AG20443 (cell line): ENCODE measurements at places on chromosomes 5 and 9.

DNA sequence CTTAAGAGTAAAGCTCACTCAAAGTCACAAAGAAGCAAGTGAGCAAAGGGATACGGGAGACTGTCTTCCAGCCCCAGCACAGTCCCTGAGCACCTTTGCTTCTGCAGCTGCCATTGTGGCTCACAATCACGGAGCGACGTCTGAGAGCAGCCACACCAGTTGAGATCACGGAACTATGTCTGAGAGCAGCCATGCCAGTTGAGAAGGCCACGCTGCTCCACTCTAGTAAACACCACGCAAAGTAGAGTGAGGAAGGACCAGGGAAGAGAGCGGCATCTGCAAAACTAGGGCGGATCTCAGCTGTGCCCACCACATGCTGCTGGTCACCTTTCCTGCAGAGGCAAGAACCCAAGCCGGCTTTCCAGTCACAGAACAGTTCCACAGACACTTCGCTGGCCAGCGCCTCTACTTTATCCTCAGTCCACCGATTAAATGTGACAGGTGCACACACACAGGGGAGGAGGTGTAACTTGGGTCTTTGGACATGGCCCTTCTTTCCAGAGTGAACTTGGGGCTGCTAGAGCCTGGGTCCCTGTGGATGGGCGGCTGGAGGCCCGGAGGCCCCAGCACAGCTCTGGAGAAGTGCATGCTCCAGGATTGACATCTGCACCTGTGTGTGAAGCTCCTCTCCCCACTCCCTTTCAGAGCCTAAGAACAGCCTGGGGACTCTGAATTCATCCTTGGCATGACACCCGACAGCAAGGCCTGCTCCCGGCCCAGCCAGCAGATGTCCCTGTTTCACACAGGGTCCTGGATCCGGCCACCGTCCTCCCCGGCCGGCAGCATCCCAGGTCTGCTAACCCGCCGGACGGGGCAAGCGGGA, 324.9 kb upstream of the IRX4 start:
- DNase-seq, result no peak

DNA sequence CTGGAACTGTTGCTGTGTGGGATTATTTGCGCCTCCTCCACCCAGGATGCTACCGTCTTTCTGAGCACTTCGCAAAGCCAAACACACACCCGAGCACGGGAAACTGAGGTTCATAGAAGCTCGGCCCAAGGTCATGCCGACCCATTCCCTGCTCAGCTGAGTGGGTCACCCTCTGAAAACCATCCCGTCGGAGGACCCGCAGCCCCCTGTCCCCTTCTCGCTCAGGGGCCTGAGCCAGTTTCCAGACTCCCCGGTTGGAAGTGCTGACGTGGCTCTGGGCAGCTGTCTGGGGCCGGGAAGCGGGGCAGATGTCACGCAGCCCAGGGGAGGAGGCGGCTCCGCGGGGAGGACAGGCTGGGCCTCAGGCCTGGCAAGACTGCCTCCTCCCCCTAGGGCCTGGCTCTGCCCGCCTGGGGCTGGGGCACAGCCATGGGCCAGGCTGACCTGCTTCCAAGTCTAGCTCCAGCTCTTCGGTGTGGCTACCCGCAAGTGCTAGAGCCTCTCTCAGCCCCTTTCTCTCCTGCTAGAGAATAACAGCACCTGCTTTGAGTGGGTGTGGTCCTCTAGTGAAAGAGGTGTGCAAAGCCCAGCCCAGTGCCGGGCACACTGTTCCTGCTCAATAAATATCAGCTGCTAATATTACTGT, 9.9 kb upstream of the CXXC5 start:
- peak; percentile 92 for DNase-seq

- peak; percentile 40 for DNase-seq
Observed at GRCh38 chr5:144812763-144813162, 642.1 kb downstream of the KCTD16 start.

GRCh38 chr9:137055385-137056364, 1.8 kb upstream of the ENTPD2 start:
- DNase-seq, result peak; percentile 69

- DNase-seq, result no peak
Observed at GRCh38 chr5:126806-127205, 34.8 kb downstream of the PLEKHG4B start.

DNA sequence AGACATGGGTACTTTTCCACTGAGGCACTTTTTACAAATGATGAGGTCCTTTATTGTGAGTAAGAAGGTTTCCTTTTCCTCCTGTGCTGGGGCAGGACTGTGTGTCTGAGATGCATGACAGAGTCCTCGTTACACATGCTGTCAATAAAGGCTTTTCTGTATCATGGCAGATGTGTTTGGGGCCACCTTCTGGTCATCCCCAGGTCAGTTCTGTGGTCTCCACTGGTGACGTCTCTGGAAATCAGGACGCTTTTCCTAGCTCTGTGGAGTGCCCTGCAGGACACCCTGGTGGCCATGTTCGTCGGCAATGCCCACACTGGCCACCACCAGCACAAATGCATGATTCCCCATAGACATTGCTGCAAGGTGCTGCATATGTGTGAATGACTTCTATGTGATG, 2.8 kb downstream of the CMBL start:
- no peak for DNase-seq

DNA sequence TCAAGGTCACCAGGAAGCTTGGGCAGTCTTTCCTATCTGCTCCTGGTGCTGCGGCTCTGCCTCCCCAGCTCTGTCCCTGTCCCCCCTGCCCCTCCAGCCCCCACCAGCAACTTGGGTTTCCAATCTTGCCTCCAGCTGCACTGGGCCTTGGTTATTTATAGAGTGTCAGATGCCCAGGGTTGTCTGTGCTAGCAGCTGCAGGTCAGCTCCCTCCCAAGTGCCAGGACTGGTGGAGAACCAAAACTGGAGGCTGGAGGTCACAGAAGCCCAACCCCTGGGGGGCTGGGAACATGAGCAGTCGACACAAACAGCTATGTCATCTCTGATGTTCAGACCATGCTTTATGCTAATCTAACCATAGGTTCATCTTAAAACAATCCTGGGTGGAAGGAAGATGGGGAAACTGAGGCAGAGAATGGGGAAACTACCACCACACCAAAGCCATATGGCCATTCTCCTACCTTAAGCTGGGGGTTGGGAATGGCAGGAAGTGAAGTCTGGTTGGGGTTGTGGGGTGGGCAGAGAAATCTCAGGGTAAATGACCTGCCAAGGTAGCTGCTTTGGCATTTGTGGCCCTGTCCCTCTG, 1.7 kb downstream of the TPM2 start:
- no peak for DNase-seq

- peak; percentile 90 for DNase-seq
Observed at GRCh38 chr5:115414406-115415142, 118.1 kb upstream of the CCDC112 start.

- DNase-seq, result no peak
Observed at GRCh38 chr5:92513067-92513466, 1068.0 kb downstream of the NR2F1-AS1 start.

GRCh38 chr5:155898284-155898683, 428.7 kb upstream of the SGCD start:
- DNase-seq, result peak; percentile 58

GRCh38 chr9:18499062-18499461, 25.1 kb downstream of the ADAMTSL1 start:
- DNase-seq, result no peak

- DNase-seq, result no peak
Observed at GRCh38 chr5:134127376-134127861, 12.9 kb downstream of the TCF7 start.

DNA sequence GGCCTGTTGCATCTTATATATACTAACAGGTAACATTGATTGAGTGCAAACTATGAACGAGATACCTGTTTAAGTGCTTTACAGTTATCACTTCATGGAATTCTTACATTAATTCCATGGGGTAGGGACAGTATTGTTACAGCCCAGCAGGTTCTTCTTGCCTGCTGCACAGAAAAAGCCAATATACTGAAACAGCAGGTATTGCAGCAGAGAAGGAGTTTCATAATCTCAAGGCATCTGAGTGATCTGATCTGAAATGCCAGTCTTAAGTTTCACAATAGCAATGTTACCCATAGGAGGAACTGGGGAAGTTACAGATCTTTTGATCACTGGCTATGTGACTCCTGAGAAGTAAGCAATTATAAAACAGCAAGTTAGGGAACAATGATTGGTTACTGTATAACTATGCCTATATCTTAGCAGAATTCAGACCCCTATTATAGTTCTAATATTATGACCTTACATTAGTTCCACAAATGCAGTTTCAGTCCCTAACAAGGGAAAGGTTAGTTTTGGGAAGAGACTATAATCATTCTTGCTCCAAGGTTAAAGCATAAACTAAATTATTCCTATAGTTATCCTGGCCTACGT, 126.5 kb upstream of the BNC2 start:
- DNase-seq, result no peak

- no peak for DNase-seq
Observed at GRCh38 chr5:68679041-68679440, 414.8 kb upstream of the SLC30A5 start.

GRCh38 chr5:6712577-6713273, 507 bp upstream of the TENT4A start:
- peak; percentile 98 for DNase-seq

DNA sequence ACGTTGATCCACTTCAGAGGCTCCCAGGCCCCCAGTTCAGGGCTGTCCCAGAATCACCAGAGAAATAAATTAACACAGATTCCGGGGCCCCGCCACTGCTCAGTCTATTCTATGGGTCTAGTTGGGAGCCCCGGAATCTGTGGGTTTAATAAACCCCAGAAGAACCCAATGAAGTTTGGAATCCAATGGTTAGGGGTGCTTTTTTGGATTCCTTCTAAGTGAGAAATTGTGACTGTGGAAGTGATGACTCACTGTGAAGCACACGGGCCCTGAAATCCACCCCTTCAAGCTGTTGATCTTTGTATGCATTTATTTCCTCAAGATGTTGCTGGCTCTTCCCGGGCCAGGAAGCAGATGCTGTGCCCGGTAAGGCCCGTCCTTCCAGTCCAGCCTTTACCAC, 57.3 kb upstream of the SLC28A3 start:
- DNase-seq, result peak; percentile 79

DNA sequence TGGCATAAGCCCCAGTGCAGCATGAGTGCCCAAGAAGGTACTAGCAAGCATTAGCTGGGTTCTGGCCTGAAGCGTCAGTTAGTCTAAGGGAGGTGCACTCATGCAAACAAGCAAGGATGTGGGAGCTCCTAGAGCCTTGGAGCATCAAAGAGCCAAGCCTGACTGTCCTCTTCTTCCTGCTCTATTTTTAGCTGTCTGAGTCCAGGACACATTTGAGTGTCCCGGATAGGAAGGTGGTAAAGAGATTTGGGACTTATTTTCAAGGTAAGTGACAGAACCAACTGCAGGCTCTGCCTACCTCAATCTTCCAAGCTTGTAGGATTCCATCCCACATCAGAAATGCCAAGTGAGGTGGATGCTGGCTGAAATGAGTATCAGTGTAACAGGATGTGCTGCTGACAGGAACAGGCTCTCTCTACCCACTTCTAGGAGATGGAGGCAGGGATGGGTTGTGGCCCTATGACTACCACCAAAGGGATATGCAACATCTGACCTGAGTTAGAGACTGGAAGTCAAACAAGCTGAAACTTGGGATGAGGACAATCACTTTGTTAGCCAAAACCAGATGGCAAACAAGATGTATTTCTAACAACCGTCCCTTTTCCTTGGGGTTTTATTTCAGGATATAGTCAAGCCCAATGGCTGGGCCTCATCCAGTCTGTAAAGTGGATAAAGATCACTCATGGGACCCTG, 15.1 kb downstream of the MACROH2A1 start:
- no peak for DNase-seq

DNA sequence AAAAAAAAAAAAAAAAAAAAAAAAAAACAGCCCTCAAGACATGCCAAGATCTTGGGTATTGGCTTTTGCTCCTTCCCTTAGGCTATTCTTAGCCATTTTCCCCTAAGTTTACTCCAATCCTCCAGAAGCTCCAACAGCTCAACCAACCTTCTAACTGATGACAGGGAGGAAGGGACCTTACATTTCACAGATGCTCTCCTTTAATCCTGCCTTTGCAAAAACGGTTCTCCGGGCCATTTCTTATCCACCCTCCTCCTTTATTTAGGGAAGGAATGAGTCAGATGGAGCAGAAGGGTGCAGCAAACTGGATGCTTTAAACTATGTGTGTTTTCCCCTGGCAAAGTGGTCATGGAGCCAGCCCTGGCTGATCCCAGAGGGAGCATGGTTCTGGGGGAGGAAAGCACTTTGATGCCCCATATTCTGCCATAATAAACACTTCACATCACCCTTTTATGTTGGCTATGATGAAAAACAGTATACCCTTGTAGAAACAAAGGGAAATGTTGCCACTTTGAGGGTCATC, 369.4 kb upstream of the DMAC1 start:
- DNase-seq, result no peak

DNA sequence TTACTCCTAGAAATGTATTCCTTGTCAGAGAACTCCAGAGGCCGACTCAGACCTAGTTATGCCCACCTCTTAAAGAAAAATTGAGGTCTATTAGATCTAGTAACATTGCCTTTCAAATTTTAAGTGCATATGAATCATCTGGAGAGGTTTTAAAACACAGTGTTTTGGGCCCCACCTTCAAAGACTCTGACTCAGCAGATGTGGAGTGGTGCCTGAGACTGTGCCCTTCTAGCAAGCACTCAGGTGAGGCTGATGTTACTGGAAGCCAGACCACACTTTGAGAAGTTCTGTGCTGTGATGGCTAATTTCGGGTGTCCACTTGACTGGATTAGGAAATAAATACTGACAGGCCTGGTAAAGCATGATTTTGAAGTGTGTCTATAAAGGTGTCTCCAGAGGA, 10.6 kb downstream of the FOXB2 start:
- no peak for DNase-seq

- DNase-seq, result no peak
Observed at GRCh38 chr5:16992444-16992843, 56.4 kb upstream of the MYO10 start.

GRCh38 chr9:15553528-15553898, 670 bp downstream of the CCDC171 start:
- no peak for DNase-seq

DNA sequence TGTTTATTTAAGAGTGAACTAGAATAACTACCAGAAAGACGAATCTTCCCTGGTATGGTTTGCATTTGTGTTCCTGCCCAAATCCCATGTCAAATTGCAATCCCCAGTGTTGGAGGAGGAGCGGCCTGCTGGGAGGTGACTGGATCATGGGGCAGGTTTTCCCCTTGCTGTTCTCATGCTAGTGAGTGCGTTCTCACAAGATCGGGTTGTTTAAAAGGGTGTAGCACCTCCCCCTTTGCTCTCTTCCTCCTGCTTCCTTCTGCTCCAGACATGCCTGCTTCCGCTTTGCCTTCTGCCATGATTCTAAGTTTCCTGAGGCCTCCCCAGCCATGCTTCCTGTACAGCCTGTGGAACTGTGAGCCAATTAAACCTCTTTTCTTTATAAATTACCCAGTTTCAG, 210.3 kb upstream of the TBC1D2 start:
- no peak for DNase-seq
